SJSA1 (cell line): ENCODE measurements at places on chromosomes 11 and 22.

- H3K4me3 ChIP-seq = no peak overlapping the region
- no peaks in the 10 kb centered on the region for H3K36me3 ChIP-seq
- DNase-seq = peak; percentile 99
- H3K27me3 ChIP-seq = no peaks in the 10 kb centered on the region
Measured at GRCh38 chr11:66981976-66982578, 7.0 kb downstream of the C11orf86 start.

GRCh38 chr11:64814712-64815187 lies 4.4 kb upstream of the MEN1 start:
- no peak overlapping the region for H3K4me3 ChIP-seq
- no peaks in the 10 kb centered on the region for H3K27me3 ChIP-seq

GRCh38 chr22:35928285-35928798 lies 100.3 kb downstream of the RBFOX2 start:
- H3K27me3 ChIP-seq = no peaks in the 10 kb centered on the region
- no peak overlapping the region for H3K27ac ChIP-seq
- no peak for DNase-seq
- H3K4me1 ChIP-seq = no peaks in the 10 kb centered on the region

DNA sequence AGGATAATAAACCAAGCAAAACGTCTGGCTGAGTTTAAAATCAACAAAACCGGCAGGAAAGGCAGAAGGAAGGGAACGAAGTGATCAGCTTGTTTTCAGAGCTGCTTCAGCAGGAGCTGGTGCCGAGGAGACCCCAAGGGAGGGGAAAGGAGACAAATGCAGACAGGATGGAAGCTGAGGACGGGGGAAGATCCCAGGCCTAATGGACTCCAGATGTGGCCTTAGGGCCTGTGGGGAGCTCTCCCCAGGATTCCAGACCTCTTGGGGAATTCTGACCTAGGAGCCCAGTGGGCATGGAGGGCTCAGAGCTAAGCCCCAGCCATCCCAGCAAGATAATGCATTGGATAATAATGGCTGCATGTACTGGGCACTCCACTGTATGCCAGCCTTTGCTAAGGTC lies 211.4 kb upstream of the NARS2 start:
- H3K4me1 ChIP-seq = peaks cover 7% of the 10 kb centered on the region; the same call in 1 of the 2 replicates
- H3K4me3 ChIP-seq = no peak overlapping the region
- no peaks in the 10 kb centered on the region for H3K36me3 ChIP-seq
- DNase-seq = no peak
- no peaks in the 10 kb centered on the region for H3K27me3 ChIP-seq
- H3K27ac ChIP-seq = no peak overlapping the region

GRCh38 chr11:17707830-17708229 lies 11.5 kb upstream of the MYOD1 start:
- H3K27me3 ChIP-seq = peaks cover 37% of the 10 kb centered on the region
- no peaks in the 10 kb centered on the region for H3K36me3 ChIP-seq
- no peaks in the 10 kb centered on the region for H3K4me1 ChIP-seq
- H3K27ac ChIP-seq = no peak overlapping the region

- H3K27ac ChIP-seq = peak overlapping the region; percentile 72
- no peak overlapping the region for H3K4me3 ChIP-seq
- no peaks in the 10 kb centered on the region for H3K27me3 ChIP-seq
- DNase-seq = peak; percentile 73
Measured at GRCh38 chr11:47857892-47858543, 9.9 kb upstream of the NUP160 start.

DNA sequence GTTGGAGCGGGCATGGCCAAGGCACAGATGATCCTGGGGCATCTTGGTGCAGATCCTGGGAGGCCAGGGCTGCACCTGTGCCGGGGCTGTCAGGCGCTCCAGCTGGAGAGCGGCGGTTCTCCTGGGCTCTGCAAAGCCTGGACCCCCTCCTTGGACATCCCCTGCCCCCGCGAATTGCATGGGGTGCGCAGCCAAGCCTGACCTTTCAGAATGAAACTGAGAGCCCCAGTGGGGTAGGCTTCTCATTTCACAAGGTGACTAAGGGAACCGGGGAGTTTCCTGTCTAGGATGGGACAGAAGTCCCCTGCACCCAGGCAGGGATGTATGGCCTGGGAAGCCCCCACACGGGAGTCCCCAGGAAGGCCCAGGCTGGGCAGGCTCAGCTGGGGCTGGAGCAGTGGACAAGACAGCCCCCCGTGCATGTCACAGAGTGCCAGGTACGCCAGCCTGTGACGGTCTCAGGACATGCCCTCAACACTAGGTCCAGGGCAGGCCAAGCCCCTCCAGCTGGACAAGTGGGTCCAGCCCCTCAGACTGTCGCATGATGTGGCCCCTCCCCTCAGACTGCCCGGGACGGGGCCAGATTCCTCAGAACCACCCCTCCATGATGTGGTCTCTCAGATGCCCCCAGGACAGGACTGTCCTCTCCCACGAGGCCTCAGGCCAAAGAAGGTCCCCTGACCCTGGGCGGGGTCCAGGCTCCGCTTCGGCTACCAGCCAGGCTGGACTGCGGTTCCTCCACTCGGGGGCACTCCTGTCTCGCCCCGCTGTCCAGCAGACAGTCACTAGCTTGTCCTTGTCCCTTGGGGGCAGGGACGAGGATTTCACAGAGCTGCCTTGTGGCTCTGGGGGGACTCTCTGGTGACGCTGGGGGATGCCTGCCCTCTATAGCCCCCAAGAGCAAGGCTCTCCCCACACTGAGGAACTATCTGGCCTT lies 2.3 kb downstream of the LSP1 start:
- DNase-seq = no peak
- H3K36me3 ChIP-seq = no peaks in the 10 kb centered on the region
- no peak overlapping the region for H3K27ac ChIP-seq

DNA sequence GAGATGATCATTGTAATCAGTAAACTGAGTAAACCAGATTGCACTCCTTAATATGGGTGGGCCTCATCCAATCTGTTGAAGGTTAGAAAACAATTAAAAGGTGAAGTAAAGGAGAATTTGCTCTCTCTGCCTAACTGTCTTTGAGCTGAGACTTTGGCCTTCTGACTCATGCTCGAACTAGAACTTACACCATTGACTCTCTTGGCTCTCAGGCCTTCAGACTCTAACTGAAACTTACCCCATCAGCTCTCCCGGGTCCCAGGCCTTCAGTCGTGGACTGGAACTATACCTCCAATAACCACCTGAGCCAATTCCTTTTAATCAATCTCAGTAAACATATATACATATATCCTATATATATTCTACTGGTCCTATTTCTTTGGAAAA lies 34.0 kb downstream of the LGR4 start:
- no peaks in the 10 kb centered on the region for H3K36me3 ChIP-seq
- H3K27ac ChIP-seq = no peak overlapping the region
- peaks cover 9% of the 10 kb centered on the region for H3K4me1 ChIP-seq

GRCh38 chr22:18012531-18012930 lies 11.8 kb downstream of the MICAL3 start:
- H3K4me3 ChIP-seq = no peak overlapping the region
- H3K27ac ChIP-seq = no peak overlapping the region
- no peaks in the 10 kb centered on the region for H3K36me3 ChIP-seq
- DNase-seq = no peak

GRCh38 chr11:35688023-35688422 lies 25.4 kb downstream of the TRIM44 start:
- no peak overlapping the region for H3K4me3 ChIP-seq
- no peaks in the 10 kb centered on the region for H3K27me3 ChIP-seq
- no peaks in the 10 kb centered on the region; the same call in 1 of the 2 replicates for H3K4me1 ChIP-seq
- peaks cover 38% of the 10 kb centered on the region for H3K36me3 ChIP-seq
- H3K27ac ChIP-seq = no peak overlapping the region
- no peak for DNase-seq

- no peak for DNase-seq
- H3K4me3 ChIP-seq = peak within 1 kb of the TSS; percentile 69
- H3K4me1 ChIP-seq = peaks cover 39% of the 10 kb centered on the region
- H3K27me3 ChIP-seq = peaks cover 13% of the 10 kb centered on the region
- H3K36me3 ChIP-seq = no peaks in the 10 kb centered on the region; the same call in 1 of the 2 replicates
Measured at GRCh38 chr11:2885678-2886081, at the start of gene CDKN1C. CDKN1C (minus strand) TSS chr11:2885775; CDS start chr11:2885456, 319 bp downstream.

GRCh38 chr11:32418836-32419235 lies 16.5 kb downstream of the WT1 start:
- H3K36me3 ChIP-seq = no peaks in the 10 kb centered on the region
- no peak for DNase-seq
- H3K4me3 ChIP-seq = no peak overlapping the region

DNA sequence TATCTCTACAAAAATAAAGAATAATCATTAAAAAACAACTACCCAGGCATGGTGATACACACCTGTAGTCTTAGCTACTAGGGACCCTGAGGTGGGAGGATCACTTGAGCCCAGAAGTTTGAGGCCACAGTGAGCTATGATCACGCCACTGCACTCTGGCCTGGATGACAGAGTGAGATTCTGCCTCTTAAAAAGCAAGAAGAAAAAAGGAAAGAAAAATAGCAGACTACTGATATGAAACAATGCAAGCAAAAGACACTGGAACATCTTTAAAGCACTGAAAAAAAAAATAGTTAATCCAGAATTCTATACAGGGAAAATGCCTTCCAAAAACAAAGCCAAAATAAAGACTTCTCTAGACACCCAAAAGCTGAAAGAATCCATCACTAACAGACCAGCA lies 5.9 kb downstream of the VPS37C start:
- DNase-seq = no peak
- H3K36me3 ChIP-seq = peaks cover 48% of the 10 kb centered on the region

- no peaks in the 10 kb centered on the region for H3K4me1 ChIP-seq
- H3K36me3 ChIP-seq = no peaks in the 10 kb centered on the region
- no peak overlapping the region for H3K4me3 ChIP-seq
- no peak overlapping the region for H3K27ac ChIP-seq
- peaks cover 23% of the 10 kb centered on the region for H3K27me3 ChIP-seq
Measured at GRCh38 chr11:17538054-17538453, 6.2 kb downstream of the USH1C start.

DNA sequence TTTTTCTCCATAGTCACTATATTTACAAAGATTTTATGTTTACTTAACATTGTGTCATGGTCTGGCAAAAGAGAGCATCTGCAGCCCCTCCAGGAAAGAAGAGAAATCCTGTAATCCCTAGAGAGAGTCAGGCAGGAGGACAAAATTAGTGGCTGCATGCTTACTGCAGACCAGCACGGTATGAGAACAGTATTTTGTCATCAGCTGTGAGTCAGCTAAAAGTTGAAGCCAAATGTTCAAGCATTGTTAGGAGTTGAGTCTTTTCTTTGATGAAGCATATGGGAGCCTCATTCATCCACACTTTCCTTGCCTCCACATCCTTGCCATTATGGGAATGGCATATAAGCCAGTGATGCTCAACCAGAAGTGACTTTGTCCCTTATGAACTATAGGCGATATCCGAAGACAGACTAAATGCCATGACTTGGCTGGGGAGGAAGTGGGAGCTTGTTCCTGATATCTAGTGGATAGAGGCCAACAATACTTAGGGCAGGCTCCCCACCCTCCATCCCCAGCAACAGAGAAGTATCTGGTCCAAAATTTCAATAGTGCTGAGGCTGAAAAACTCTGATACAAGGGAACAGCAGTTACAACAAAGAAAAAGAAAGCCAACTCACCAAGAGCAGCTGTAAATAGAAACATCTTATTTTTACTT lies 112.0 kb upstream of the OR5AK2 start:
- H3K36me3 ChIP-seq = no peaks in the 10 kb centered on the region
- H3K4me1 ChIP-seq = no peaks in the 10 kb centered on the region
- no peaks in the 10 kb centered on the region for H3K27me3 ChIP-seq
- no peak overlapping the region for H3K27ac ChIP-seq

DNA sequence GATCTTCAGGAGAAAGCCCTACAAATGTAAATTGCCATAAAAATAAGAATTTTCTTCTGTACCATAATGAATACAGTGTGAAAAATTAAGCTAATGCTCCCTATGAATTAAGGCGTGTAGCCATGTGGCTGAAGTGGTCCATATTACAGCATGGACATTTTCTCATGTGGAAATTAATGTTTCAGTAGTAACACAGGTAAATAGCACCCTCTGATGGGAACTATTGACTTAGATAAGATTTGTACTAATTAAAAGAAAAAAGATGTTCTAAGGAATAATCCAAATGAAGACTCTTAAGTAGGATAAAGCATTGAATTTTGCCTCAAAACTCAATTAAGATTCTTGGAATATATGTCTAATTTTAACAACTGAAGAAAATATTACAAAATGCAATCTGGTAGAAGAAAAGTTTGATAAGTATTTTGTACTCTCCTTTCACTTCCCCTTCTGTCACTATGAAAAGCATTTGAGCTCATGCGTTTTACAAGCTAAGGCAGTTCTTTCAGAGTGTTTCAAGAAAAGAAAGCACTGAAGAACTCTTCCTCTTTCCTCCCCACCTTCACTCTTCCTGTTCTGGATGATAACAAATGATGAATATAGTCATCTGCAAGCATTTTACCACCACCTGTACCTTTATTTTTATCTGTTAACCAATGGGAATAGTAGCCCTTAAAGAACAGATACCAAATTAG lies 9.9 kb upstream of the OR8D2 start:
- H3K27ac ChIP-seq = no peak overlapping the region
- no peaks in the 10 kb centered on the region for H3K27me3 ChIP-seq
- H3K4me1 ChIP-seq = no peaks in the 10 kb centered on the region
- H3K36me3 ChIP-seq = no peaks in the 10 kb centered on the region

DNA sequence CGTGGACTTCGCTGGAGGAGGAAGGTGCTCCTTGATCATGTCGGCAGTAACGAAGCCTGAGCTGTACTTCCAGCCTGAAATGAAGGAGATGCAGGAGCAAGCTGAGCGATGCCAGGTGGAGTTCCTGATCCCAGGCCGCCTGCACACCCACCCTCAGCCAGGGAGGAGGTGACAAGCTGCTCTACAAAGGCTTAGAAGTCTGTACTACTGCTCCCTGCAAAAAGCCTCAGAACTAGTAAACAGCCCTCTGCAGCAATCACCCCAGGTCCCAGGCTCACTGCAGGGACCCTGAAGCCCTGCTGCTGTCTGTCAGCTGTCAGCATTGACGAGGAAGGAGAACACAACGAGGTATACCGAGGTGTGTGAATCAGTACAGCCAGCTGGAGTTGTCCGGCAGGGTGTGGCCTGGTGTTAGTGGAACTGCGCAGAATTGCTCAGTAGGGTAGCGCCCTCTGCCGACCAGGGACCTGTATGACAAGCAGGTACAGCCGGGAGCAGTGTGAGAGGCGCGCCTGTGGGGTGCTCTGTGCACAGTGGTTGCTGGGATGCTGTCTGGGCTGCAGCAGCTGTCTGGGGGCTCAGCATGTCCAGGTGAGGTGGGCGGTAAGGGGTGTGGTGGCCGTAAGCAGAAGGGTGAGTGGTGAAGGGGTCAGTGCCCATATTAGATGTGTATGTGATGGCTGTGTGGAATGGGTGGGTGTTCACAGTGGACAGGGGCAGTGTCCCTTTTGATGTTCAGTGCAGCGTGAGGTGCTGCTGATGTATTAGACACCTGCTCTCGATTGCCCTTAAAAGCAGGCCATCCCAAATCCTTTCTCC lies 7.6 kb downstream of the CYB5R2 start:
- H3K27ac ChIP-seq = no peak overlapping the region
- peaks cover 7% of the 10 kb centered on the region for H3K4me1 ChIP-seq
- H3K27me3 ChIP-seq = no peaks in the 10 kb centered on the region
- DNase-seq = peak; percentile 36
- H3K36me3 ChIP-seq = no peaks in the 10 kb centered on the region

GRCh38 chr11:89220684-89221339 lies 43.1 kb downstream of the TYR start:
- no peak overlapping the region for H3K4me3 ChIP-seq
- no peaks in the 10 kb centered on the region for H3K36me3 ChIP-seq
- H3K27ac ChIP-seq = no peak overlapping the region
- no peaks in the 10 kb centered on the region for H3K27me3 ChIP-seq

- no peak overlapping the region for H3K27ac ChIP-seq
- no peaks in the 10 kb centered on the region for H3K27me3 ChIP-seq
- no peaks in the 10 kb centered on the region for H3K36me3 ChIP-seq
- no peak overlapping the region for H3K4me3 ChIP-seq
Measured at GRCh38 chr22:49157529-49158339, 669.9 kb downstream of the BRD1 start.
